Stimulated activated CD8-positive, alpha-beta memory T cell treated with anti-CD3 and anti-CD28 coated beads, Interleukin-12 subunit alpha, Interleukin-12 subunit beta, amount 100 ng/mL, for 1 hour (primary cell): ENCODE measurements at places on chromosomes 12 and 14.

DNA sequence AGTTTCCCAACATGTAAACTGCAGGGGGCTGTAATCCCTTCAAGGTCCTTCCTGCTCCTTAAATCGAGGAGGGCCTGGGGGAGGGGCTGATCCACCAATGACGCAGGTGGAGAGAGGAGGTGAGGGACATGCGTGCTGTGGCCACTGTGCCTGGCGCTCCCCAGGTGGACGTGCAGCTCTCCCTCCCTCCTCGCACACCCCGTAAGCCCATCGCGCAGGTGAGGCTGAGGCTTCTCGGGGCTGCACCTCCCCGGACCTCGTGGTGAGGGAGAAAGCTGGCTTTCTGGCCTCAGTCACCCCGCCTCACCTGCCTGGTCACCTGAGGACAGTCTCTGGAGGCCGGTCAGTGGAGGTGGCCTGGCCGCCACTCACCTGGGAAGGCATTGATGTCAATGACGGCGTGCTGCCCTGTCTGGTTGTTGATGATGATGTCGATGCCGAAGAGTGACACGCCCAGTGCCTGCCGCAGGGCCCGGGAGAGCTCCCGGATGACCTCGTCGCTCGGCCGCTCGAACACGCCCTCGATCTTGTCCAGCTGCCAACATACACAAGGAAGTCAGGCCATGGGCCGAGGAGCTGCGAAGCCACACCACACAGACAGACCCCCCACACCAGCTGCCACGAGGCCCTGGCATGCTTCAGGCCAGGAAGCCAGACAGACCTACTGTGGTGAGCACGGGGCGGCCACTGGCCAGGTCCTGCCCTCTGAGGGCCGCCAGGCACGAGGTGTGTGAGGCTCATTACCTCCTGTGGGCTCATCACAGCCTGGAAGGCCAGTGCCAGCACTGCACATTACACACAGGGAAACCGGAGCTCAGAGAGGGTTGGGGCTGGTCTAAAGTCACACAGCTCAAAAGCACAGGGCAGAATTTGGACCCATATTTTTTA lies 23.3 kb downstream of the CHGA start:
- no peak for DNase-seq

DNA sequence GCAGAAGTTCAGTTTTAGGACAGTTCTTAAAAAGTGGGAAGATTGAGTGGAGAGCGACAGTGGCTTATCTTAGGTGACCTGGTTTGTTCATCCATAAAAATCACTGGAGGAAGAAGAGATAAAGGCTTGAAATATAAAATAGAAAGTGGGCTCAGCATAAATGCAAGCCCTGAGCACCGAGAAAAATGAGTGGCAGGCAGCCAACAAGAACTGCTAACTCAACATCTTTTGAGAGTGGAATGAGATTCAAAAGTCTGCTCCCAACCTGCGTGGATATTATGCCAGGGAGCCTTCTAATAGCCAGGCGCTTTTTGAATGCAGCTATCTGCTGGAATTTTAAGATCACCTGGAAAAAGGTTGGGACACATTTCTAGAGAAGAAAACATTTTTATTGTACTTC lies 666.5 kb downstream of the FLRT2 start:
- DNase-seq, result no peak

GRCh38 chr12:124162151-124163110 lies 132.5 kb upstream of the RFLNA start:
- no peak for DNase-seq

DNA sequence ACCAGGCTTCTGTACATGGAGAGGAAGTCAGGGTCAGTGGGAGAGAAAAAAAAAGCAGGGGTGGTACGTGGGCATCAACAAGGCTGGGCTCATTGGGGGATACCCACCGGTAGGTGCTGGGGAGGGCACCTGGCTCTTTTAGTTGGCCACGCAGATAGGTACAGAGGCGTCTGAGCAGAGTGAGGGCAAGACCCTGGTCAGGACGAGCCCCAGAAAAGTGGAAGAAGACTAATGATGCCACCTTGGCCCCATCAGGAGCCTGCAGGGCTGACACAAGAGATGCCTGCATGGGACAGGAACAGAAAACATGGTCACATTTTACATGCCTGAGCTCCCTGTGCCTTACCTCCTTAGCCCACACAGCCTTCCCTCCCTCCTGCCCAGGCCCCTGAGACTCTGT lies 29.7 kb downstream of the TEP1 start:
- DNase-seq, result no peak

DNA sequence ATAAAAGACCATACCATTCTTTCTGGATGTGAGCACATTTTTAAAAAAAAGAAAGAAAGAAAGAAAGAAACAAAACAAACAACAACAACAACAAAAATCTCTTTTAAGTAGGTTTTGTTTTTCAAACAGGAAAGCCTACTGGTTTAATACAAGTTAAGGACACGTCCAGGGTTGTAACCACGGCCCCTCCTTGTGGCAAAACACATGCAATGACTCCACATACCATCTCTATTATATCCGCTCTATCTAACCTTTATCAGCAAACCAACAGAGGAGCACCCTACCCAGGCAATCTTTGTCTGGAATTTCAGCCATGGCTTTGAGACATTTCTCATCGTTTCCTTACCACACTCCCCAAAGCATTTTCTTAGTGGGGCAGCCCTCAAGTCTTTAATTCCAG lies 360.5 kb upstream of the TMPO start:
- DNase-seq, result no peak

- DNase-seq, result peak; percentile 55
Measured at GRCh38 chr12:56258068-56258819, at the start of gene ANKRD52. Gene ANKRD52, minus strand, starts transcription at chr12:56258384. Its CDS starts 115 bp downstream, at chr12:56258269.

DNA sequence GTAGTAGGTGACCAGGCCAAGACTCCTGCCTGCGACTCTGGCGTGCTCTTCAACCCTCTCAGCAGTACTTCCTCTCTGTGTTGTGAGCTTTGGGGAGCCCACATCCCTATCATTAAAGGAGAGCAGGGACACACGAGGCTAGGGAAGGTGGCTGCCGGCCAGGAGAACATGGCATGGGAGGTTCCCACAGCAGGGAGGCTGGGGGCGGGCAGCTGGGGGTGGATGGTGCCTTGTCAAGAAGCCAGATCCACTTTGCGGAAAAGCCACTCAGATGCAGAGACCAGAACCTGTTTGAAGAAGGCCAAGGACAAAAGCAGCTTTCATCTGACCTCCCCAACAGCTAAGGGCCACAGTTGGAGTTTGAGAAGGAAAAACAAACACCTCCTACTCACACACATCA lies 198.6 kb downstream of the BCL11B start:
- no peak for DNase-seq

DNA sequence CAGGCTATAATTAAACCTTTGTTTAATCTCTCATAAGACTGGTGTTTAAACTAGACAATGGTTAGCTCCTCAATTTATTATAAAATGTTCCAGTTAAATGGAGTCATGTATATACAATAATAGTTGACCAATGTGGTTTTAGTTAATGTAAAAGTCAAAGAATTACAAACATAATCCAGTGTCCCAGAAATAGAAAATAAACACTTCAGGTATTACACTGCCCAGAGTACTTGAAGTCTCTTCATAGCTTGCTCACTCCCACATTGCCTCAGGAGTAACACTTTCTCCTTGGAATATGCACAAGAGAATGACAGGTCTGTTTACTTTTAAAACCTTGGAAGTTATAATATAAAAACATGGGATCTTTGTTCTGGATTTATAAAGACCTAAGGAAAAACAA lies 60.5 kb downstream of the SLC38A1 start:
- no peak for DNase-seq

DNA sequence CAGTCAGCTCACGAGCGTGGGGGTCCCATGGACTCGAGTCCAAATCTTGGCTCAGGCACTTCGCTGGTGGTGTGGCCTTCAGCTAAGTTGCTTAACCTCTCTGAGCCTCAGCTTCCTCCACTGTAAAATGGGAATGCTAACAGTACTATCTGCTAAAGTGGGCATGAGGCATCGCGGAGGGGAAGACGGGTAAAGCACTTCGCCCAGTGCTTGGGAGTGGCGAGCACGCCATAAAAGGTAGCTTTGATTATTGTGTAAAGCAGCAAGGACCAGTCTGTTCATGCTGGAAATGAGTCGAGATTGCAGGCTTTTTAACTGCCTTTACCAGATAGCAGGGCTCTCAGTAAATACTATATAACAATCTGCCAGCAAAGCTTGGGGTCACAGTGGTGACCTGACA lies 24.5 kb downstream of the HRK start:
- no peak for DNase-seq

DNA sequence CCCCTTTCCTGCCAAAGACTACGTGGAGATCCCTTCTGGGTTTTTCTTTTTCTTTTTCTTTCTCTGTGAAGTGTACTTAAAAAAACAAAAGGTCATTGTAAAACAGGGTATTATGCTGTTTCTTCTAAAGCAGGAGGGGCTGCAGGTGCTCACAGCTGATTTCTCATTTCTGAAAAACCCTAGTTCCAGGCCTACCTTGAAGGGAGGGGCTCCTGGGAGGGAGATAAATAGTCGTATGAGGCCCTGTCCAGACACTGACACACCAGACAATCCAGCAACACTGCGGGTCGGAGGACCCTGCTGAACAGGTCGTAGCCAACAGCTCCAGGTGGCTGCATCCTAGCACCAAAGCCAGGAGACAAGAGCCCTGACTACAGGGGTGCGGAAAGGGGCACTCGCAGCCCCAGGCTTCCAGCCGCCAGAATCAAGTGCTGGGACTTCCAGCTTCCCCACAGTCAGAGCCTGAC lies 41.1 kb downstream of the PSMA6 start:
- DNase-seq, result no peak

DNA sequence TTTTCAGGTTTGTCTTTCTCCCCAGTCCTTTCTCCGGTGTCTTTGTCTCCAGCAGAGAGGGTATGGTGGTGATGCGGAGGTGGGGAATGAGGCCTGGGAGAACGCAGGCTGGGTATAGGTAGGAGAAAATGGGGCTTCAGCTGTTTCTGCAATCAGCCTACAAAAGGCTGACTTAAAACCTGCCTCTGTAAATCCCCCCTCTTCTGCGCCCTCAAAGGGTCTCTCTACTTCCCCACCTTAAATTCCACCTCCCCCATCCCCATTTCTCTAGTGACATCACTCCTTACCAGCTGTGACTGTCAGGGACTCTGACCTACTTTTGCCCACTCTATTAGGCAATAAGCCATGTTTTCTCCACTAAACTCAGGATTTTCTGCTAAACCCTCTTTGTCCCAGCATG lies 8.1 kb upstream of the RIMKLB start:
- no peak for DNase-seq

GRCh38 chr12:47134005-47134404 lies 54.2 kb upstream of the AMIGO2 start:
- no peak for DNase-seq

- DNase-seq, result no peak
Measured at GRCh38 chr12:11765817-11766794, 116.6 kb downstream of the ETV6 start.

- DNase-seq, result no peak
Measured at GRCh38 chr14:101007765-101008164, 104.2 kb upstream of the RTL1 start.

DNA sequence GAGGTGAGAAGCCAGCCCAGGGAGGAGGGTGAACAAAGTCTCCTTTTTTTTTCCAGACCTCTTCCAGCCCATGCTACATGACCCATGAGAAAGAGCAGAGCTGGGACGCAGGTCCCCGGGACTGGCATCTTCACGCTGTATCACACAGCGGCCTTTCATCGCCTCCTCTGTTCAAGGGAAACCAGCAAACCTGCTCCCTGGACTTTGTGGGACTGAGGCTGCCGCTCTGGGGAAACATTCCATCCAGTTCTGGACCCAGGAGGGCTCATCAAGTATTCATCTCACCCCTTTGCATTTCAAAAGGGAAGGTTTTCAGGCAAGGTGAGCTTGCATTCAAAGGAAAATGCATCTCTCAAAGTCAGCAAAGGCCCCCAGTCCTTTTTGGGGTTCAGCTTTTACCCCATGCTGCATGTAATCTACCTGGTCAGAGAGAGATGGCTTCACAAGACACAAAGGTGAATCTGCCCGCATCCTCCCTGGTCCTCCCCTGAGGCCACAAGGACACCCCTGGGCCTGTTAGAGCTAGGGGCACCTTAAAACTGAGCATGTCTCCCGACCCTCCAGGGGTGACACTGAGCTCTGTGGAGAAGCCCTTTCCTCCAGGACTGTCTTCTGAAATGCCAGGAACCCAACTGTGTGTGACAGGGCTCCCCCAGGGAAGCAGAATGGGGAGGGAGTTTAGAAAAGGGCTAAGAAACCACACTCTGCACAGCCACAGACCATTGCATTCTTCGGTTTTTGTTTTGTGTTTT lies 21.2 kb upstream of the MEG3 start:
- DNase-seq, result no peak

- no peak for DNase-seq
Measured at GRCh38 chr12:6700646-6701051, at the start of gene PIANP. Gene PIANP, minus strand, starts transcription at chr12:6700815. Its CDS starts 2,754 bp downstream, at chr12:6698061.

- no peak for DNase-seq
Measured at GRCh38 chr12:91577586-91578539, 395.2 kb upstream of the DCN start.

- no peak for DNase-seq
Measured at GRCh38 chr12:79961411-79961810, 26.5 kb upstream of the PPP1R12A start.

- no peak for DNase-seq
Measured at GRCh38 chr12:18798535-18799361, 60.8 kb downstream of the CAPZA3 start.

- no peak for DNase-seq
Measured at GRCh38 chr12:76571256-76571655, 11.7 kb upstream of the OSBPL8 start.

DNA sequence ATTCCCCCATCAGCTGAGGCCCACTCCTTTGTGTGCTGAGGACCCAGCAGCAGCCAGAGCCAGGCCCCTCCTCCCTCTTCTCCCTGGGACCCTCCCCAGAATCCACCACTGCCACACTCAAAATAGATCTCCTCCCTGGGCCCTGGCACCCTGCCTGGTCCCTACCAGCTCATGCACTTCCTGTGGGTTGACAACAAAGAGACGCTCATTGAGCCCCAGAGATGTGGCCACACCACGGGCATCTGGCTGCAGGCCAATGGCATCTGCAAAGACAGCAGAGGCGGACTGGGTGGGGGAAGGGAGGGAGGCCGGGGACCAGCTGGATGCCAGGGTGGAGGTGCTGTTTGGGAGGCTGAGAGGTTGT lies 16.0 kb upstream of the ENDOU start:
- DNase-seq, result peak; percentile 52

DNA sequence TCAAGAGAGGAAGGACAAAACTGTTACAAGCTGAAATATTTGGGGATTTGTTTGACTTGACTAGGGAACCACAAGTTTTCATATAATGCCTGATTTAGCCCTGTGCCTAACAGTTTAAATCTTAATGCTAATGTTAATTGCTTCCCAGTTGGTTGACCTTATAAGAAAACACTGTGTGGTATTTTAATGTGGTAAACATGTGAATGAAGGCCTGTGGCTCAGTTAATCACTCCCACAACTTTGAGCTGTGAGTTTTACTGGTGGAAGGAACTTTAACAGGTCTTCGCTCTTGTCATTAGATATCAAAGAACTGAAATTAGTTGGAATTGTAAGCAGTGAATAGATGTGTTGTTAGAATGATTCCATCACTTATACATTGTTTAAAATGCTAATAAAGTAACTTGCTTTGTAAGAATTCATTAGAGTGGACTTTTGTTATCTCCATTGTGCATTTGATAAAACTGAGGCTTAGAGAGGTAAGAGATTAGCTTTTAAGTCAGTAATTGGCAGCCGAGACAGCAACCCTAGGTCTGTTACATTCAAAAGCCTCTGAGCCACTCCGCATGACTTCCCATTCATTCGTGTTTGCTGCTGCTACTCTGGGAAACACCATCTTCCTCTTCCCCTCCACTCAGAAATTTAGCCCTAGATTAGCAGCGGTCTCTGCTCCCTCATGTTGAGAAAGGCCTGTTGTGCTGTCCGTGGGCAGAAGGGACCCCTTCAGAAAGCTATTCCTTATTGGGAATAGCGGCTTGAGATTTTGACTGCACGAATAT lies 1.0 kb upstream of the TBK1 start:
- no peak for DNase-seq
